ENCODE measurements at places on chromosomes 16 and 17.

DNA sequence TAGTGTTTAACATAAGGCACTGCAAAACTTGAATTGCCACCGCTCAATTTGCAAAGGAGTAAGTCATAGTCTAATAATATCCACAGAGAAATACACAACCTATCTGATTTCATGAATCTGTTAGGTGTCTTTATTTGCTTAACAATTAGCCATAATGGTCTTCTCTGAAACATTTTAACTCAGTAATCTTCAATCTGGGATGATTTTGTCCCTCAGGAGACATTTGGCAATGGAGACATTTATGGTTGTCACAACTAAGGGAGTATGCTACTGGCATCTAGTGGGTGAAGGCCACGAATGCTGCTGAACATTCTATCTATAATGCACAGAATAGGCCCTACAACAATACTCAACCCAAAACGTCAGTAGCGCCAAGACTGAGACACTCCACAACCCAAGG lies 4.3 kb downstream of the UBE2G1 start:
- no peak for DNase-seq

DNA sequence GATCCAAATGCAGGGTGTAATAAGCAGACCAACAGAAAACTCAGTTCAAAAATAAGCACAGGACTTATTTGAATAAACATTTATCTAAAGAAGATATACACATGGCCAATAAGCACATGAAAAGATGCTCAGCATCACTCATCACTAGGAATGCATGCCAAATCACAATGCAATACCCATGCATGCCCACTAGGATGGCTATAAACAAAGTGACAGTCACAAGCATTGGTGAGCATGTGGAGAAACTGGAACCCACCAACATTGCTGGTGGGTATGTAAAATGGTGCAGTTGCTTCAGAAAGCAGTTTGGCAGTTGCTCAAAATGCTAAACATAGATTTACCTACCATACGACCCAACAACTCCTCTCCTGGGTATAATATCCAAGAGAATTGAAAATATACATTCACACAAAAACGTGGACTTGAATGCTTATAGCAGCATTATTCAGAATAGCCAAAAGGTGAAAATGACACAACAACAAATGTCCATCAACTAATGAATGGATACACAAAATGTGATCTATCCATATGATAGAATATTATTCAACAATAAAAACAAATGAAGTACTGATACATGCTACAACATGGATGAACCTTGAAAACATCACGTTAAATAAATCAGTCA lies 20.1 kb downstream of the UBE2O start:
- DNase-seq = no peak

GRCh38 chr16:2243781-2244180 lies 7.5 kb downstream of the DNASE1L2 start:
- DNase-seq = no peak

GRCh38 chr17:1112875-1113274 lies 66.9 kb downstream of the ABR start:
- DNase-seq = no peak

DNA sequence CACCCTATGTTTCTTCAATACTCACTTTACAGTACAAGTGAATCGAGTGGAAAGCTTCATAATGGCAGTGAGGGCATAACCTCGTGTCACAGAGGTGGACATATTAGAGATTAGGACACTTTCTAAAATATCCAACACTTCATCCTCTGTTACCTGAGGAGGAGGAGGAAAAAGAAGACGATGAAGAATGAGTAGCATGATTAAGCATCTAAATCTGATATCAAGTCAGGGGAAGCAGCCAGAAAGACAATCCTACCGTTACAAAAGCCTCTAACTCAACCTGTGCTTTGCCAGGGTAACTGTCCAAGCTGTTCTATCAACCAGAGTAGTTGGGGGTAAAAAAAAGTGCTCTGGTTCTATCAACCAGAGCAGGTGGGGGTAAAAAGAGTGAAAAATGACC lies 23.7 kb upstream of the PHLPP2 start:
- DNase-seq = no peak

GRCh38 chr16:50889746-50890145 lies 147.9 kb downstream of the CYLD start:
- DNase-seq = no peak

DNA sequence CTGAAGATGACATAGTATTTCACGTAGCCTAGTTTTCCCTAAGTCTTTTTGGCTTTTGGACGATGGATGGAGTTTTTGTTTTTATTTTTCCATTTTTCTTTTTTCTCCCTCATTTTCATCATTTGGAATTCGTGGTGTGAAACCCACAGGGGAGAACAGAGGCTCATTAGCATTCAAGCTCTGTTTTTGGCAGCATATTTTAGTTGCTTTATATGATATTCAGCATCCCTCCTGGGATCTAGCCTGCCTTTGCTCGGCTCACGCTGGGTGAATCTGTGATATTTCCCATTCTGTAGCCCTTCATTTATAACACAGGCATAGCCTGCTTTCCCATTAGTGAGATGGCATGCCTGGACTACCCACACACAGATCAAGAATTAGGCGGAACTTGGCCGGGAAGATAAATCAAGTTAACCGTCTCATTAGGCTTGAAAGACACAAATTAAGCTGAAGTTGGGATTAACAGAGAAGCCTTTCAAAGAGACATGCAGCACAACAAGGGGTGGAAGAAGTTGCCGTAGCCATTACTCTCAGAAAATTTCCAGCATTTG lies 20.1 kb upstream of the CLEC19A start:
- DNase-seq = no peak

GRCh38 chr17:77274096-77274845 lies 133.5 kb downstream of the SEC14L1 start:
- no peak for DNase-seq

GRCh38 chr17:21368545-21369246 lies 7.5 kb upstream of the KCNJ12 start:
- DNase-seq = no peak

DNA sequence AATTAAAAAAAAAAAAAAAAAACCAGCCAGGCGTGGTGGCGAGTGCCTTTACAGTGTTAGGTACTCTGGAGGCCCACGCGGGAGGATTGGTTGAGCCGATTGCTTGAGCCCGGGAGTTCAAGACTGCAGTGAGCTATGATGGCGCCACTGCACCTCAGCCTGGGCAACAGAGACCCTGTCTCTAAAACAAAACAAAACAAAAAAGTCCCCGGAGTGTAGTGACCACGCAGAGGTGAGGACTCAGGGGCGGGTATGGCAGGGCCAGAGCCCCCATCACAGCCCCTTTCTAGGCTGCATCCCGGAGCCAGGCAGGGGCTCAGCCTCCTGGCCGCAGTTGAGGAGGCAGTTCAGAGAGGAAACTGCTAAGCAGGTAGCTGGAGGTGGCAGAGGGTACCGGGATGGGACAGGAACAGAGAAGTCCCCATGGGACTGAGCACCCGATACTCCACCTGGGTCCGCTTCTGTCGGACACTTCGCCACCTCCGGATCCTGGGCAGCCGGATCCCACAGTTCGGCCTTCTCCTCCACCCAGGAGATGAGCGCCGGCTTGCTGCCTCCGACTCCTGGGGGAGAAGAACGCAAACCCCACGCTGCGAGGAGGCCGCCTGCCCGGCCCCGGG lies 800 bp downstream of the ZNF747 start:
- no peak for DNase-seq

- no peak for DNase-seq
Observed at GRCh38 chr16:600781-601180, 10.9 kb downstream of the RAB40C start.

DNA sequence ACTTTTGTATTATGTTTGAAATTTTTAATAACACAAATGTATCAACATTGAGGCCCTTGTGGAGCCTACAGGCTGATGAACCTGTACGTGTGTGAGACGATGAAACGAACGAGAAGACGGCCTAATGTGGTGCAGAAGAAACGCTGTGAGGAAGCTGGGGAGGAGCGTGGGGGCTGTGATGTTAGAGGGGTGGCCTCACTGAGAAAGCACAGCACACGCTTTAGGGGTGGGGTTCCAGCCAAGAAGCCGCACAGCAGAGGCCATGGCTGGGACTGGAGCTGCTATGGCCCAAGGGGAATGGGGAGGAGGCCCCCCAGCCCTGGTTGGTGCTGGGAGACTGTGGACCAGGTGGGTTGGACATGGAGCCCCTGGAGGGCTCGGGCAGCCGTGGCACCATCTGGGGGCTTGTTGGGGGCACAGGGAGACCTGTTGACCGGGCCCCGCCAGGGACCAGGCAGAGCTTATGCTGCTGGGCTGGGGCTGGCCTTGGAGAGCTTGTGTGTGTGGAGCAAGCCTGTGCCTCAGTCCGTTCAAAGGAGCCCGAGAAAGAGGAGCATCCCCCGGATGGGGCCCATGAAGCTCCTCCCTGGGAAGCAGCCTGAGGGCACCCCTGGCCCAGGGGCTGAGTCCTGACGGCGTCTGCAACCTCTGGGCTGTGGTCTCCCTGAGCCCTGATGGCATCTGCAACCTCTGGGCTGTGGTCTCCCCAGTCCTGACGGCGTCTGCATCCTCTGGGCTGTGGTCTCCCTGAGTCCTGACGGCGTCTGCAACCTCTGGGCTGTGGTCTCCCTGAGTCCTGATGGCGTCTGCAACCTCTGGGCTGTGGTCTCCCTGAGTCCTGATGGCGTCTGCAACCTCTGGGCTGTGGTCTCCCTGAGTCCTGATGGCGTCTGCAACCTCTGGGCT lies 44.7 kb downstream of the METRNL start:
- DNase-seq = no peak

GRCh38 chr17:64007838-64008282 lies 9.7 kb downstream of the PRR29 start:
- DNase-seq = no peak

GRCh38 chr16:2212362-2213324 lies 2.0 kb upstream of the BRICD5 start:
- DNase-seq = no peak

DNA sequence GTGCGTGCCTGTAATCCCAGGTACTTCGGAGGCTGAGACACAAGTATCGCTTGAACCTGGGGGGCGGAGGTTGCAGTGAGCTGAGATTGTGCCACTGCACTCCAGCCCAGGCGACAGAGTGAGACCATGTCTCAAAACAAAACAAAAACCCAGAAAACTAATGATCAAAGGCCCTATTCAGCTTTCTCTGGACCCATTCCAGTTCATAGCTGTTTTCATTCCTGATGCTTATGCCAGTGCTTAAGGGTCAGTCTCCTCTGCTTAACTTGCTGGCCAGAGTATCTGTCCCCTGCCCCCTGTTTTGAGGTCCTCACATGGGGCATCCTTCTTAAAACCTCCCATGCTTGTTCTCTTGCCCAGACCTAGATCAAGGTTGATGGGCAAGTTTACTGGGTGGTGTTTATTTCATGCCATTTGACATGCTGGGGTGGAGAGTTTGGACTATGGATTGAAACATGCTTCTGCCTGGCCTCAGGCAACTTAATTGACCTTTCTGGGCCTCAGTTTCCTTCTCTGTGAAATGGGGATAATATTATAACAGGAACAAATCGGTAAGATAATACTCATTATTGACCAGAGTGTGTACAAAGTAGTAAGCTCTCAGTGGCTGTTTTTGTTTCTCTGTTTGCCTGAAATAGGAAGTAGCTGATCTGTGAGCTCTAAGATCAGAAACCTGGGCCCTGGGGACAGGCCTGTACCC lies 369.8 kb downstream of the CPPED1 start:
- no peak for DNase-seq

DNA sequence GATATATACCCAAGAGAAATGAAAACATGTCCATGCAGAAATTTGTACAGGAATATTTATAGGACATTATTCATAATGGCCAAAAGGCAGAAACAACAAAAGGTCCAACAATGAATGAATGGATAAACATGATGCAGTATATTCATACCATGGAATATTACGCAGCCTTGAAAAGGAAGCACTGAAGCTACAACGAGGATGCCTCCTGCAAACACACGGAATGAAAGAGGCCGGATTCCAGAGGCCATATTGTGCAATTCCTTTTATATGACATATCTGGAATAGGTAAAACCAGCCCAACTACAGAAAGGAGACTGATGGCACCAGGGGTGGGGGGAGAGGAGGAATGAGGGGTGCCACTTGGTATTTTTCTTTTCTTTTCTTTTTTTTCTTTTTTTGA lies 14.5 kb upstream of the CHMP6 start:
- no peak for DNase-seq

- no peak for DNase-seq
Observed at GRCh38 chr17:17774009-17774881, 62.5 kb downstream of the SREBF1 start.

- no peak for DNase-seq
Observed at GRCh38 chr16:72818236-72818845, 229.6 kb downstream of the ZFHX3 start.

DNA sequence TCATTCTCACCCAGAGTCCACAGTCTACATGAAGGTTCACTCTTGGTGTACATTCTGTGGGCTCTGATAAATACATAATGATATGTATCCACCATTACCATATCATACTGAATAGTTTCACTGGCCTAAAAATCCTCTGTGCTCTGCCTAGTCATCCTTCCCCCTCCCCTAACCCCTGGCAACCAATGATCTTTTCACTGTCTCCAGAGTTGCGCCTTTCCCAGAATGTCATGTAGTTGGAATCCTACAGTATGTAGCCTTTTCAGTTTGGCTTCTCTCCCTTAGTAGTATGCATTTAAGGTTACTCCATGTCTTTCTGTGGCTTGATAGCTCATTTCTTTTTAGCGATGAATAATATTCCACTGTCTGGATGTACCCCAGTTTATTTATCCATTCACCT lies 101.3 kb downstream of the NOG start:
- no peak for DNase-seq

DNA sequence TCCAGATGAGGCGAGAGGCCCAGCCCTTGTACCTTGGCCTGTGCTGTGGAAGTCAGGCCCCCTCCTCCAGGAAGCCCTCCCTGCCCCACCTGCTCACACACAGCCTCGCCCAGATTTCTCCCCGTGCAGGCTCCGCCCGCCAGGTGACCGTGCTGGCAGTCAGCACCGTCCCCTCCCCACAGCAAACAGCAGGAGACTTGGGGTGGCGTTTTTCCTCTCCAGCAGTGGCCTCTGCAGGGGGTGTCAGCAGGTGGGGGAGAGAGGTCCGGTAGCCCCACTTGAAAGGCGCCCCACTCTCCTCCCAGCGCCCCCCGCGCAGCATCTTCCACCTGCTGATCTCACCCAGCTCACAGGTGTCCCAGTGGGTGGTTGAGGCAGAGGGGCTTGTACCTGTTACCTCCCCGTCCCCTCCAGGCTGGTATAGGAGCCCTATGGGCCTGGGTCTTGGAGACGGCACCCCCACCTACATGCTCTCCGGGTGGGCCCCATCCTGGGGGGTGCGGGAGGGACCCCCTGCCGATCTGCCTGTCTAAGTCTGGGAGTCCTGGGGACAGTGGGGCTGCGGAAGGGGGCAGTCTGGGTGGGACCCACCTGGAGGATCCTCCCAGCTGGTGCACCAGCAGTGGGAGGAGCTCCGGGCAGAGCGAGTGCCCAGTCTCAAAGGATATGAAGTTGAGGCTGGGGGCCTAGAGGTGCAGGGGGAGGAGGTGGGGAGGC lies 4.2 kb upstream of the C1QTNF8 start:
- DNase-seq = no peak

Measured in stimulated activated CD8-positive, alpha-beta memory T cell treated with anti-CD3 and anti-CD28 coated beads, Interleukin-7, amount 100 ng/mL, for 1 hour (primary cell).